ENCODE measurements at places on chromosomes 12 and 14.
A peak's percentile ranks its signal among the peaks of the same experiment; 100 is the strongest.

DNA sequence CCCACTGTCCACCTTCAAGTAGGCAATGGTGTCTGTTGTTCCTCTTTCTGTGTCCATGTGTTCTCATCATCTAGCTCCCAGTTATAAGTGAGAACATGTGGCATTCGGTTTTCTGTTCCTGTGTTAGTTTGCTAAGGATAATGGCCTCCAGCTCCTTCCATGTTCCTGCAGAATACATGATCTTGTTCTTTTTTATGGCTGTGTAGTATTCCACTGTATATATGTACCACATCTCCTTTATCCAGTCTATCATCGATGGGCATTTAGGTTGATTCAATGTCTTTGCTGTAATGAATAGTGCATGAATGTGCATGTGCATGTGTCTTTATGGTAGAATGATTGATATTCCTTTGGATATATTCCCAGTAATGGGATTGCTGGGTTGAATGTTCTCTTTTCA, 123.3 kb upstream of the LHX5 start:
- no peak for DNase-seq

DNA sequence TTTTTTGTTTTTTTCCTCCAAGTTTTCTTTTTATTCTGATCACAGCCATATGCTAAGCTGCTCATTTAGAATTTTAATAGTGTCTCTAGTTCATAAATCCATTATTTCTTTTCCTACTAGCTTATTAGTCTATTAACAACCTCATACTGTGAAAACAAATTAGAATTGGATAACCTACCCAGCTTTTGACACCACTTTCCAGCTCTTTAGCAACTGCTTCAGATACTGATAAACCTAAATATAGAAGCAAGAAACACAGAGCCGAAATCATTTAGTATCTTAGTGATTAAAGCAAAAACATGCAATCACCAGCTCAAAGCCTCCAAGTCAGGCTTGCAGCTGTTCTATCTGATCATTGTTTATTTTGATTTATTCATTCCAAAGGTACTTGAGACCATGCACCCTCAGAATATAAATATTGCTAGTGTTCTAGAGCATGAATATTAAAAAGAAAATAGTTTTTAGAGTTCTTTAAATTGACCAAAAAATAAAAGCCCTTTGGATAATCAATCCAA, 121.5 kb downstream of the STXBP6 start:
- no peak for DNase-seq

DNA sequence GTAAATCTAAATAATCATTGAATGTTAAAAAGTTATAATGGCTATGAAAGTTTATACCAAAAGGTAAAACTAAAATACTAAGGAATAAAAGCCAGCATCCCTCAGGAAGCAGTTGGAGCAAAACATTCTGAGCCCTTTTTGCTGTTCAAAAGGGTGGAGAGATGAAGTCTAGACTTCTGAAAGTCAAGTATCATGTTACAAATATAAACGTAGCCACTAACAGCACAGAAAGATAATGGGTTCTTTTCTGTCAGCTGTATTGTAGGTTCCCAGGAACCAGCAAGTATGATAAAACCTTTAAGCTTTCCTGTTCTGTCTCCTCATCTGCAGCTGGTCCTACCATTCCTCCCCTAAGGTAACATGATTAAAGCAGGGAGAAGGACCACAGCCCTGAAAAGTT, 16.4 kb upstream of the PLD4 start:
- DNase-seq, result no peak

DNA sequence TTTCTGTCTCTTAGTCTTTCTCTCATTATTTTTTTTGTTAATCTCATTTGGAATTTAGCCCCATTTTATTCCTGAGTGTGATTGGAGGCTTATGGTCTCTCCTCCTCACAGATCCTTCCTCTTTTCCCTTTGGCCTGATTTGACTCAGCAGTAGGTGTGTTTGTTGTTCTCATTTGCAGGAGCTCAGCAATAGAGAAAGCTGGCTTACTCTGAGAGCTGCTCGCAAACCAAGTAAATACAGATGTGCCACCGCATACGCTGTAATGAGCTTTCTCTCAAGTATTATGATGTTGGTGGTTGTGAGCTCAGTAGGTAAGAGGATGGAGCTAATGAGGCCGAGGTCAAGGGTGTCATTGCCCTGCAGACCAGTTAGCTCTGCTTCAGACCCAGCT, 206.5 kb downstream of the ETV6 start:
- peak; percentile 64 for DNase-seq

DNA sequence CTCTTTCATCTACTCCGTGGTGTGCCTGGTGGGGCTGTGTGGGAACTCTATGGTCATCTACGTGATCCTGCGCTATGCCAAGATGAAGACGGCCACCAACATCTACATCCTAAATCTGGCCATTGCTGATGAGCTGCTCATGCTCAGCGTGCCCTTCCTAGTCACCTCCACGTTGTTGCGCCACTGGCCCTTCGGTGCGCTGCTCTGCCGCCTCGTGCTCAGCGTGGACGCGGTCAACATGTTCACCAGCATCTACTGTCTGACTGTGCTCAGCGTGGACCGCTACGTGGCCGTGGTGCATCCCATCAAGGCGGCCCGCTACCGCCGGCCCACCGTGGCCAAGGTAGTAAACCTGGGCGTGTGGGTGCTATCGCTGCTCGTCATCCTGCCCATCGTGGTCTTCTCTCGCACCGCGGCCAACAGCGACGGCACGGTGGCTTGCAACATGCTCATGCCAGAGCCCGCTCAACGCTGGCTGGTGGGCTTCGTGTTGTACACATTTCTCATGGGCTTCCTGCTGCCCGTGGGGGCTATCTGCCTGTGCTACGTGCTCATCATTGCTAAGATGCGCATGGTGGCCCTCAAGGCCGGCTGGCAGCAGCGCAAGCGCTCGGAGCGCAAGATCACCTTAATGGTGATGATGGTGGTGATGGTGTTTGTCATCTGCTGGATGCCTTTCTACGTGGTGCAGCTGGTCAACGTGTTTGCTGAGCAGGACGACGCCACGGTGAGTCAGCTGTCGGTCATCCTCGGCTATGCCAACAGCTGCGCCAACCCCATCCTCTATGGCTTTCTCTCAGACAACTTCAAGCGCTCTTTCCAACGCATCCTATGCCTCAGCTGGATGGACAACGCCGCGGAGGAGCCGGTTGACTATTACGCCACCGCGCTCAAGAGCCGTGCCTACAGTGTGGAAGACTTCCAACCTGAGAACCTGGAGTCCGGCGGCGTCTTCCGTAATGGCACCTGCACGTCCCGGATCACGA, 2.2 kb downstream of the SSTR1 start:
- no peak for DNase-seq
